Fibroblast of skin of abdomen (primary cell): ENCODE measurements at places on chromosomes 4 and X.
A peak's percentile ranks its signal among the peaks of the same experiment; 100 is the strongest.

- DNase-seq: peak; percentile 85
These were observed 1.5 kb downstream of the PIM2 start for GRCh38 chrX:48917139-48918001.

- DNase-seq: no peak
These were observed 621.0 kb downstream of the TECRL start for GRCh38 chr4:63788271-63788670.

GRCh38 chr4:53747401-53747800 is 156.1 kb upstream of the LNX1 start:
- DNase-seq: peak; percentile 27

GRCh38 chr4:75207902-75208301 is 275.0 kb downstream of the PARM1 start:
- no peak for DNase-seq

- no peak for DNase-seq
These were observed 125.7 kb downstream of the SH3KBP1 start for GRCh38 chrX:19761554-19762295.

DNA sequence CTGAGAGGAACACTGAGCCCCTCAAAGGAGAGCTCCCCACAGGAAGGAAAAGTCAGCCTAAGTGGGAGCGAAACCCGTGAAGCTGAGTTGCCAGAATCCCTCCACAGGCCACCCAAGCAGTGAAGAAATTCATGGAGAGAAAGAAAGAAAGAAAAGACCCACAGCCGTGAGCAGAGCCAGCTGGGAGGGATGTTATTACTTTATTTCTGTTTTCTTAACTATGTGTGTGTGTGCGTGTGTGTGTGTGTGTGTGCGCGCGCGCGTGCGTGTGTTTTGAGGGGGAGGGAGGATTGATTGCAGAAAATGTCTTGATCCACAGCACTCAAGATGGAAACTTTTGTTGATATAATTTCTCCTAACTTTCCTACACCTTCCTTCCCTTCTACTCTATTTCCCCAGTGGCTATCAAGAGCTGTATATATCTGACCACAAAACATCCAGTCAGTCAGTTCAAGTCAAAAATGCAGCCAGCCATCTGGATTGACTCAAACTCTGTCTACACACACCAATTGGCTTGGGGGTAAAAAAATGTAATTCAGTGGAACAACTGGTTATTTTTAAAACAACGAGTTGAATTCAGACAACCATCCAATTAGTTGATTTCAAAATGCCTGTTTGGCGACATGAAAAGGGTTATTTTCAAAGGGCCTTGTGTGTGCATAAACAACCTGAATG is 13.8 kb upstream of the GPC3 start:
- DNase-seq: peak; percentile 75

GRCh38 chrX:69055193-69055592 is 110.1 kb downstream of the PJA1 start:
- DNase-seq: no peak

GRCh38 chr4:5249727-5250126 is 198.4 kb downstream of the STK32B start:
- DNase-seq: no peak

DNA sequence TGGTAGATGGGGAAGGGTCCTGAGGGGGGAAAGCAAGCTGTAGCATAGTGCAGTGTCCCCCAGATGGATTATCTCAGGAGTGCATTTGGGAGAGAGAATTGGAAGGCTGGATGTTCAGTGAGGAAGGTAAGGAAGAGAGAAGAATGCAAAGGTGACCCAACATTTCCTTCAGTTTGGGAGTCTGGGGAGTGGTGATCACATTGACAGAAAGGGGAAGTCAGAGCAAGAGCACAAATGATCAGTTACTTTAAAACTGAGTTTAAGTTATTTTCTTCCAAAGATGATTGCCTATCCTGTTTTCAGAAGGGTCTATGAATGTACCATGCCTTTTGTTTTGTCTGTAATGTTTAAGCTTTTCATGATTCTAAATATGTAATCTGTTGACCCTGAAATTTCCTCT is 47.6 kb downstream of the ARHGAP10 start:
- no peak for DNase-seq

GRCh38 chrX:47316276-47317025 is 53.9 kb upstream of the ZNF157 start:
- peak; percentile 2 for DNase-seq

DNA sequence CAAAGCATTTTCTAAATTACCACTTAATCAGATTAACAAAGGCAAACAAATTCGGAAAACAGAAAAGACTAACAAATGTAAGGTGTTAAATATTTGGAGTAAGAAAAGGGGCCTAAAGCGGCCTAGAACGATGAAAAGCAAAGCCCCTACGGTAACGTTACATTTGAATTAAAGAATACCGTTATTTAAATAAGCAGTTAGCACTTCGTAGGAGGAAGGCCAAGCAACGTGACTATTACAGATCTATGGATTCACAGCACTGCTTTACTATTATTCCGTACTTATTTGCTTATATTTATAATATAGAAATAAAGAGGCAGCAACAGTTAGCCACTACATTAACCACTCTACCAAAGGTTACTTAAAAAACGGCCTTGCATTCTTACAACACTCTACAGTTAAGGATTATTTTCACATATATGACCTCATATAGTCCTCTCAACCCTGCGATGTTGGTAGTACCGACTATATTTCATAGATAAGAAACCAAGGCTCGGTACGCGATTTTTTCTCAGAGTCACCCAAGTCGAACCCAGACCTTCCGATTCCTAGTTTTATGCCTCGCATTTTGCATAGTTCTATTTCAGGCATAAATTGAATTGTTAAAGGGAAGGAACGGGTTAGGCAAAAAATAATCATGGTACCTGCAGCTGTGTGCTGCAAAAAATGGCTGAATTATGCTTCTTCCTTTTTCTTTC is 2.9 kb downstream of the KLHL15 start:
- no peak for DNase-seq

- peak; percentile 100 for DNase-seq
These were observed at the start of gene GTPBP6 for GRCh38 chrX:318739-319578. GTPBP6 (minus strand) TSS chrX:318796; CDS start chrX:318787, 9 bp downstream.

DNA sequence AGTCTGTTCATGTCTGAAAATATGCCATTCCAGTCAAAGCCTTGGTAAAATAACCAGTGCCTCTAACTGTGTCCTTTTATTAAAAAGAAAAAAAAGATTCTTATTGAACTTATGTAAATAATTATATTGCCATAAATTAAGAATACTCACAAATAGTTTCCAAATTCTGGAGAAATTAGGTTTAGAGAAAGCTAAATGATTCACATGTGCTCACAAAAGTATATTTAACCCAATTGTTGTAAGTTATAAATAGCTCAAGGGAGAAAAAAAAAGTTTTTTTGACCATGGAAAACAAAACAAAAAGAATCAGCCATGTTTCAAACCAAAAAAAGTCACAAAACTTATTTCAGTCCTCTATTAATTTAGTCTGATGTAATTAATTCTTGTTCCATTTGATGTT is 25.3 kb upstream of the HERC6 start:
- DNase-seq: no peak
